ENCODE measurements at places on chromosomes 11 and 22.
A peak's percentile ranks its signal among the peaks of the same experiment; 100 is the strongest.

GRCh38 chr22:45240104-45240809 lies 437 bp downstream of the KIAA0930 start:
- no peak for DNase-seq

DNA sequence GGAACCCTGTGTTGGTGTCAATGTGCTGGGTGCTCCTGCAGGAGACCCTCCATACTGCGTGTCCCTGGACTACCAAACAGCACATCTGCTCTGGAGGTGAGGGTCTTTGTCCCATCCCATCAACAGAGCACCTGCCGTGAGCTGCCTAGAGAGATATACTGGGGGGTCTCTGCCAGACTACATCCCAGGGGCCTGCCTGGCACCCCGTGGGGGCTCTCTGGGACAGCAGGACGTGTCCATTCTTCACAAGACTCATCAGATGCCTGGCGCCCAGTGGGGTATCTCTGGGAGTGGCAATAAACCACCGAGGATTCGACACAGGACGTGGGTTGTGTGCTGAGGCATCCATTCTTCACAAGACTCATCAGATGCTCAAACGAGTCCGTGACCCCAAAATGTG lies 42.7 kb downstream of the SHANK2 start:
- DNase-seq: no peak

- DNase-seq: peak; percentile 75
Observed at GRCh38 chr22:25202290-25202921, 2.7 kb downstream of the CRYBB3 start.

GRCh38 chr11:66286699-66287098 lies 2.2 kb downstream of the YIF1A start:
- DNase-seq: no peak

- peak; percentile 63 for DNase-seq
Observed at GRCh38 chr11:120413480-120413879, 77.3 kb downstream of the ARHGEF12 start.

Data from AG08395 (cell line).